8988T (cell line): ENCODE measurements at places on chromosomes 7 and 10.

GRCh38 chr10:62632071-62632809 is 172.3 kb upstream of the ADO start:
- no peak for DNase-seq

DNA sequence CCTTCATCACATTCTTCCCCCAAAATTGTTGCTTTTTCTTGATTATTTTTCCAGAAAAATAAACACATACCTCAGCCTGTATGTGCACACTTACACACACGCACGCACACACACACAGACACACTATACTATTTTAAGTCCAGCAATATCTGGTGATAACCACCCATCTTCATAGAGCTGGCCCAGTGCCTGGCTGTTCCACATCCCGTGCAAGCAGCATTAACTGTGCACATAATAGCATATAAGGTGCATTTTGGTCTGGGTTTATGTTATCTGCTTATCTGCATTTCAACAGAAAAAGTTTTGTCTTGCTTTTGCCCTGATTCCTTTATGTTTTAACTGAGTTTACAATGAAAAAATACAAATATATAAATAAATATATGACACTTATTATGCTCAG is 143.1 kb upstream of the KLF6 start:
- DNase-seq: no peak

DNA sequence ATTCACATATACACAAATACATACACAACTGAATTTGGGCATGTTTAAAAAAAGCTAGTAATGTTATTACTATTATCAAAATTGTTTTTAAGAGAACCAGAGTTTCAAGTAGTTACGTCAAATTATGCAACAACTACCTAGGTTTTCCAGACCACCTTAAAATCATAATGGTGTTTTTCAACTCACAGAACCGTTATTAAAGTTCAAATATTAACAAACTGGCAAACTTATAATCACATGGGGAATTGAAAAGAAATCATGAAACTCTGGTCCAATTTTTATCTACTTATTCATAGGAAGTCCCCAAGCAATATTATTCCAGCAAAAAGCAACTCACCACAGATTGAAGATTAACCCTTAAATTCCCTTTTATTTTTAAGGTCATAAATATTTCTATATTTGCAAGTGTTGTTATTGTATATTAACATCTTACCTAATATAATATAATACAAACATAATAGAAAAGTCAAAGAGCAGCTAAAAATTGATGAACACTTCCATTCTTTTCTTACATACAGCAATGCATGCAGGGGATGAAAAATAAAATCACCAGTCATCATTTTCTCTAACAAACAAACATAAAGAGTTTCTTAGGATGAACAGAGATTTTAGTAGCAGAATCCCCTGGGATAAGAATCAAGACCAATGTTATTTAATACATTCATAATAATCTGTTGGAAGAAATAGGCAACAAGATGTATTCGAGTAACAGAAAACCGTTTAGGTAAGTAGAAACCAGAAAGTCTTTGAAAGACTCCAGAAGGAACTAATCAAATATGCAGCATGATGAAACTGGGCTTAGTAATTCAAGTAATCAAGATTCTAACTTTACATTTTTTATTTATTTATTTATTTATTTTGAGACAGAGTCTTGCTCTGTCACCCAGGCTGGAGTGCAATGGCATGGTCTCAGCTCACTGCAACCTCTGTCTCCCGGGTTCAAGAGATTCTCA is 391.1 kb downstream of the PARD3 start:
- no peak for DNase-seq

- DNase-seq: no peak
These were observed 64.8 kb downstream of the LRMDA start for GRCh38 chr10:75496191-75496567.

GRCh38 chr10:111109501-111110242 is 32.8 kb downstream of the ADRA2A start:
- no peak for DNase-seq

DNA sequence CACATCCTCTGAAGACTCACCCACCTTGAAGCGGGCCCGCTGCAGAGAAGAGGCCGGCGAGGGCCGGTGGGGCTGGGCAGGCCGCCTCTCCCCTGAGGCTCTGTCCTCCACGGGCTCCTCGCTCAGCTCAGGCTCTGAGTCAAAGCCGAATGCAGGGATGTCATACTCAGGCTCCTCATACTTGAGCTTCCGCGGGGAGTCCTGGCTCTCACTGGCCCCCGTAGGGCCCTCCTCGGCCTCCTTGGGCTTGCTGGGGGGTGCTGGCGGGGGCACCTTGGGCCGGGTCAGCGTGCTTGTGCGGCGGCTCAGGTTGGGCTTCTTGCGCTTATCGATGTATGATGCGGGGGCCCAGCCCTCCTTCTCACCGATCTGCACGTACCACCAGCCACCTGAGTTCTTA is 109.9 kb downstream of the NEURL1 start:
- DNase-seq: no peak

GRCh38 chr10:95761939-95762492 is 6.1 kb downstream of the ENTPD1 start:
- DNase-seq: no peak

- DNase-seq: no peak
These were observed 33.4 kb upstream of the COBL start for GRCh38 chr7:51349820-51350545.

- no peak for DNase-seq
These were observed 62.7 kb downstream of the USP6NL start for GRCh38 chr10:11548768-11549099.

DNA sequence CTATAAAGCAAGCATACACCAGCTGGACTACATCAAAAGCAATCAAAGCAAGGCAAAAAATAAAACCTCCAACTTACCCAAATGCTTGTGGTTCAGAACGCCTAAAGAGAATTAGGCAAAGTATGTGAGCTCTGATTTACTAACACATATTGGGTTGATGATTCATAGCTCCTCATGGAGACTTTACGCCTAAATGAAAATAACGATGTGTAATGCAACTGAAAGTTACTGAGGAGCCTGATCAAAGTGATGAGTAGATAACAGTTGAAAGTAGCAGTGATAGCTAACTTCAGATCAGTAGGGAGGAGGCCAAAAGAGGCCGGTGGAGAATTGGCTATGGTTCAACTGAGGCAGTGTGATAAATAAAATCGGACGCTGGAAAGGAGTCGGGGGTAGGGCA is 85.0 kb downstream of the MPP7 start:
- no peak for DNase-seq

- DNase-seq: no peak
These were observed 13.2 kb downstream of the PCLO start for GRCh38 chr7:83149466-83149865.

DNA sequence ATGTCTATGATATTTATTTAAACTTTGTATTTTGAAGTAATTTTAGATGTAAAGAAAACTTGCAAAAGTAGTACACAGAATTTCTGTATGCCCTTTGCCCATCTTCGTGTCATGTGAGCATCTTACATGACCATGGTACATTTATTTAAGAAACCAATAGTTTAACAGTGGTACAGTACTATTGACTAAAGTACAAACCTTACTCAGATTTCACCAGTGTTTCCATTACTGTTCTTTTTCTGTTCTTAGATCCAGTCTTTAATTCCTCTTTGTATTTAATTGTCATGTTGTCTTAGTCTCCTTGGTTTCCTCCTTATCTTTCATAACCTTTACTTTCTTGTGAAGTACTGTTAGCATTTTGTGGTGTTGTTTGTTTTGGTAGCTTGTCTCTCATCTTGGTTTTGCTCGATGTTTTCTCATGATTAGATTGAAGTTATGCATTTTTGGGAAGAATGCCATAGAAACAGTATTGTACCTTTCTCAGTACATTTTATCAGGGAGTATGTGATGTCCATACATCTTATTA is 24.1 kb downstream of the TAX1BP1 start:
- DNase-seq: no peak

- DNase-seq: no peak
These were observed 39.8 kb downstream of the MET start for GRCh38 chr7:116711790-116712189.

GRCh38 chr7:1127001-1127400 is 33.0 kb downstream of the ZFAND2A start:
- DNase-seq: no peak

DNA sequence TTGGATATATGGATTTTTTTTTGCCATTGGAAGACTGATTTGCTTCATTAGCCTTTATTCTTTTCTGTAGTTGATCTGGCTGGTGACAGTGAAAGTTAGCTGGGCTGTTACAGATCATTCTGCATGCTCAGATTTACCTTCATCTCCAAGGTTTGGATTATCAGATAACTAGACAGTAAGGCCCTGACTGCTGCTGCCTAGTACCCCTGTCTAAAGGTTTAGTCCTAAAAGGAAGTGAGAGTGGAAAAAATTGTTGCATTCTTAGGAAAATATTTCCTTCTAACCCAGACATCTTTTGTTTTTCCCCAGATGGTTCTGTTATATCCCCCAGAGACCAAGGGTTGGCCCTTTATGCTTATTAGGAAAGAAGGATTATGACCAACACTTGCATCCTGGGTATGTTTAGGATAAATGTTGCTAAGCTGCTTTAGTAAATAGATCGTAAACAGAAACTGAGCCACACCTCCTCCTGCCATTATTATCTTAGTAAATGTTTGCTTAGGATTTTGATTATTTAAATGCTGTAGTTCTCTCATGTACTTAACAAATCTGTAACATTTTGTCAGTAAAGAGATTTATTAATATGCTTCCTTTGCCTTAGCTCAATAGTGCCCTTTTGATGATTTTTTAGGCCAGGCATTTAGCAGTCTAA is 44.4 kb downstream of the MCU start:
- no peak for DNase-seq

DNA sequence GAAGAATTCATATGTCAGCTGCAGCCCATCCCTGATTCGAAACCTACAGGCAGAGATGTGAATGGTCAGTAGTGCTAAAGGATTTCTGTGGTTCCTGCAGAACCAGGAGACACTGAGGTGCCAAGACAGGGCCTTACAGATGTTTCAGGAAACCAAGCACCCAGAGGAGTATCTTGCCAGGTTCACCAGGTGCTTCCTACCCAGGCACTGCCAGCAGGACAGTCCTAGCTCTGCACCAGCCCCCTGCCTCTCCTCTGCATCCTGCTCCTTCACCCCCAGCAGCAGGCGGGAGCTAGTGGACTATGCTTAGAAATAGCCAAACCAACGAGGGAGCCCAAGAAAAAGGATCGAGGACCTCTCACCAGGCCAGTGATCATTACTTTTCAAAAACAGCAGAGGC is 4.2 kb upstream of the IKZF1 start:
- no peak for DNase-seq

GRCh38 chr10:1488970-1489548 is 248.3 kb downstream of the ADARB2 start:
- DNase-seq: no peak

DNA sequence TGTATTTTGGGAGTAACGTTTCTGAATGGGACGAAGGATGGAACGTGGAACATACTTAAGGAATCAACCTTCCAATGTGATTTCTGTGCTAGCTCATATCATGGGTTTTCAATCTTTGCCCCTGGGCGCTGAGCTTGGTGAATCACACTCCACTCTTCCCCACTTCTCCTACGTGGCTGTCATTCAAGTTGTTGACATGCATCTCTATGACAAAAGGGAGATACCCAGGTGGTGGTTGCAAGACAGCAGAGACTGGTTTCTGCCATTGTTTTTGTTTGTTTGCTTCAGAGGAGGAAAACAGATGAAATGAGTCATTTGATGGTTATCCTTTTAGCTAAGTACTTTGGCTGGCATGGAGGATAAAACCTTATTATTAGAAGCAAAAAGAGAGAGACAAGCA is 573.9 kb downstream of the GATA3 start:
- no peak for DNase-seq

DNA sequence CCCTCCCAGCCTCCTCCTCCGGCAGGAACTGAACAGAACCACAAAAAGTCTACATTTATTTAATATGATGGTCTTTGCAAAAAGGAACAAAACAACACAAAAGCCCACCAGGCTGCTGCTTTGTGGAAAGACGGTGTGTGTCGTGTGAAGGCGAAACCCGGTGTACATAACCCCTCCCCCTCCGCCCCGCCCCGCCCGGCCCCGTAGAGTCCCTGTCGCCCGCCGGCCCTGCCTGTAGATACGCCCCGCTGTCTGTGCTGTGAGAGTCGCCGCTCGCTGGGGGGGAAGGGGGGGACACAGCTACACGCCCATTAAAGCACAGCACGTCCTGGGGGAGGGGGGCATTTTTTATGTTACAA is 83.3 kb downstream of the PAX2 start:
- DNase-seq: peak; percentile 91

DNA sequence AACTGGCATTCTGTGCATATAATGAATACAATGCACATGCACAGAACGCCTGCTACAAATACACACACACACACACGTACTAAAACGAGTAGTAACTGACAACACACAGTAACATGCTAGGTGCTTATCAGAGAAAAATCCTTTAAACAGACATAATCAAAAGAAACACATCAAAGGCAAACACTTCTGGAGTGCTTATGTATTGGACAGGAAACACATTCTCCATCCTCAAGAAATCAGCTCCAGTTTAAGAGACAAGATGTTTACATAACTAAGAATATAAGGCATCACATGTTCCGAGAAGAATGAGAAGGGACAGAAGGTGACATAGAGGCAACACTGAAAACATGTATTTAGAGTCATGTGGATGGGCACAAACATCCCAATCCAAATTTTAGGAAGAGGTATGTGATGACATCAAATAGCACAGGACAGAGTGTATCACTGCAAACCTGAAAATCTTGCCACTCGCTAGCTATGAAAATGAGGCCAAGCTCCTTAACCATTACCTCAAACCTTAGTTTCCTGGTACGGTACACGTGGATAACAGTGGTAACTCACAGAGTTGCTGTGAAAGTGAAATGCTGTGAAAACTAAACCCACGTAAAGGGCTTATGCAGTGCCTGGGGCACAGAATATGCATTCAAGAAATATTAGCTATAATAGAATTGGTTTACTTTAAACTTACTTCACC is 619.6 kb downstream of the PARD3 start:
- DNase-seq: no peak

DNA sequence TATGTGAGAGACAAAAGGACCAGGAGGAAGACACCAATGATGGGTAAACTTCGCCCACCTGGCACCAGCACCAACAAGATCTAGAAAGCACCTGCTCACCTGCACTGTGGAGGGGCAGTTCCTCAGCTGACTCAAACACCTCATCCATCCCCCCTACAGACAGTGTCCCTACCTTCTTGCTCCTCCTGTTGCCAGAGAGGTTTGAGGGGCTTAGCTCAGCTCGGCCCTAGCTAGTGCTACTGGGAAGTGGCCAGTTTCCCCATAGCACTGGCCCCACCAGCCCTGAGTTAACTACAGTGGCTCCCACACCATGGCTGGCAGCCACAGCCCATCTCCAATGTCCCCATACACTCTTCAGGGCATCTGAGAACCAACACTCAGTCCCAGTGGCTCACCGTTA is 70.8 kb downstream of the GRID1 start:
- DNase-seq: no peak

GRCh38 chr7:92639966-92640365 is 49.8 kb upstream of the FAM133B start:
- no peak for DNase-seq

DNA sequence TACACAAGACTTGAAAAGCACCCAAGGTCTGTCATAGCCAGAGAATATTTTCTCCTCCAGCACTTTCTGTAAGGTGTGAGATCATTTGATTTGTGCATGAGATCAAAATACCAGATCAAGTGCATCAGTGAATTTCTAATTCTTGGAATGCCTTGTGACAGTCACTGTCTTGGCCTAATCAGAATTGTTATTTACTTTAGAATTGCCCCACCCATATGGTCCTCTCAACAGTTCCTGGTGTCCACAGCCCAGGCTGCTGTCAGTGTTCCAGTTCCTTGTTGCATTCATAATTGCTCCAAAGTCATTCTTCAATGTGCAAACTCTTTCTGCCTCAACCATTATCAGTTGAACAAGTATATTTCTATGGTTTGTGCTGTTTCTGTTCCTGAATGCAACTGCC is 770.2 kb downstream of the NRG3 start:
- no peak for DNase-seq
